Kidney glomerular epithelial cell (primary cell): ENCODE measurements at places on chromosomes 5 and 9.

DNA sequence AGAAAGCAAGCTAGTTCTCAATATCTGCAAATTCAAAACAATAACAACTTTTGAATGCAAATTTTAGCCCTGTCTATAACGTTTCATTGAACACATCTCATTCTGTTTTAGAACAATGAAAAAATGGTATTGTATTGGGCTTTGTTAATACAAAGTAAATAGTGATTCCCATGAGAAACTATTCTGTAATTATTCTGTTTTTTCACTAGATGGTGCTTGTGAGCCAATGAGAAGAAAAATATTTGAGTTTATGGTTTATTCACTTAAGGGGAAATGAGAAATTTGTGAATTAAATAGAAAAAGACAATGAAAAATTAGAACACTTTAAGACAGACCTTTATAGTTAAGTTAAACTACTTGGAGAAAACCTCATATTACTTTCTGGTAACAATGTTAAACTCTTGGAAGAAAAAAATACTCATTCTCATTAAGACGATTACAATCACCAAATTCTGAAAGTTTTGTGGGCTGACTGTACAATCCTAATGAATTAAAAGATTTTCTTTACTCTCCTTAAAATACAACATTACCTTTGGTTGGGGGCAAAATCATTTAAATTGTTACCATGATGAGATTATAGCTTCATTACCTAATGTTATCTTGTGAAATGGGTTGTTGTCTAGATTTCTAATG is 127.0 kb downstream of the NNT start:
- no peak for DNase-seq

- DNase-seq: no peak
Measured at GRCh38 chr9:137638680-137639079, 19.9 kb downstream of the EHMT1 start.

- DNase-seq: no peak
Measured at GRCh38 chr9:101429736-101430135, 5.8 kb downstream of the ALDOB start.

DNA sequence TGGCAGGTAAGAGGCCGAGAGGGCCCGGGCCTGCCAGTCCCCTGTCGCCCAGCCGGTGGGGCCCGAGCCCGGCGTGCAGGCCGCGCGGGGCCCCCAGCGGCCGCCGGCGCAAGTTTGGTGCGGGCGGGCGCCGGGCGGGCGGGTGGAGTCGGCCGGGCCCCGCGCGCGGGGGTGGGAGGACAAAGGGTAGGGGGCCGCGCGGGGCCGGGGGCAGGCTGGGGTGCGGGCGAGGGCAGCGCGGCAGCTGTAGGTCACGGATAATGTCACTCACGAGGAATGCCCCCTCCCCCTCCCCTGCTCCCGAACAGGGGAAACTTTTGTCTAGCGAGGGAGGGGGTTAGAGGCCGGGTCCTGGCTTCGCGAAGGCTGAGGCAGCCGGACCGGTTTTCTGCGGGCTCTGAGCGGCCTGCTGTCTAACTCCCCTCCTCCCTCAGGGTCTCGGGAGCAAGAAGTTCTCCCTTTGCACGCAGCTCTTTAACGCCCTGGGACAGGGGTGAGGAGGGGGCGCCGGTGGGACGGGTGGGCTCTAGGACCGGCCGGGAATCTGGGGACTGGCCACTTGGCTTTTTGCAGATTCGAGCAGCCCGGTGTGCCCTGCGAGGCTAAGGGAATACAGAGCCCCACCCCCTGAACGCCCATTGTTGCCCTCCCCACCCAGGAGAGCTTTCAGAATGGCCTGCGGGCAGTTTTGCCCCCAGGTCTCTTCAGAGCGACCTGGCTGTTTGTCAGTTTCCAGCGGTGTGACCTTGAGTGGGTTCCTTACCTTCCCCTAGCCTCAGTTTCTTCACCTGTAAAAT is 21.3 kb upstream of the NDST1 start:
- peak; percentile 32 for DNase-seq

DNA sequence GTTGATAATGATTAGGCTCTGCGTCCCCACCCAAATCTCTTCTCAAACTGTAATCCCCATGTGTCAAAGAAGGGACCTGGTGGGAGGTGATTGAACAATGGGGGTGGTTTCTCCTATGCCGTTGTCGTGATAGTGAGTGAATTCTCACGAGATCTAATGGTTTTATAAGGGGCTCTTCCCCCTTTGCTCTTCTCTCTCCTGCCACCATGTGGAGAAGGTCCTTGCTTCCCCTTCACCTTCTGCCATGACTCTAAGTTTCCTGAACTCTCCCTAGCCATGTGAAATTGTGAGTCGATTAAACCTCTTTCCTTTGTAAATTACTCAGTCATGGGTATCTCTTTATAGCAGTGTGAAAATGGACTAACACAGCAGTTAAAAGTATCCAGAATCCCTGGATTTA is 715.2 kb upstream of the DMAC1 start:
- no peak for DNase-seq

GRCh38 chr9:99050292-99050911 is 54.5 kb upstream of the TGFBR1 start:
- DNase-seq: peak; percentile 14

DNA sequence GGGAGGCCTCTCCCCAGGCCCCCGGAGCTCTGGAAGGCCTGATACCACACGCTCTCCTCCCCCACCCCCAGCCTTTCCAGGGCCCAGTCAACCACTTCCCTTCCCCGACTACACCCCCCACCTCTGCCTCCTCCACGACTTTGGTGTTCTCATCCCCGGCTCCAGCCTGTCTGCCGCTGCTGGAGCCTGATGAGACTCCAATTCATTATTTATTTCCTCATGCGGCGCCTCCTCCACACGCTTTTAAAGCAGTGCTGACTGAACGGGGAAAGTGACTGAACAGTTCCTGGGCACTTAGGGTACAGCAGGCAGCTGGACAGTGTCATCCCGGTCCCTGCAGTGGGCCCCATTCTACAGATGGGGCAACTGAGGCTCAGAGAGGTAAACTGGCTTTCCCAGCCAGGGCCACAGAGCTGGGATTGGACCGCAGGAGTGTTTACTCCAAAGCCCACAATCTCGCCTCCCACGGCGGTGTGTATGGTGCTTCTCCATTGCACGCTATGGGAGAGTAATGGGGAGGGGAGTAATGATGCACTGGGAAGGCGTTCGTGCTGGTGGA is 15.9 kb upstream of the RPL26L1 start:
- DNase-seq: peak; percentile 96

DNA sequence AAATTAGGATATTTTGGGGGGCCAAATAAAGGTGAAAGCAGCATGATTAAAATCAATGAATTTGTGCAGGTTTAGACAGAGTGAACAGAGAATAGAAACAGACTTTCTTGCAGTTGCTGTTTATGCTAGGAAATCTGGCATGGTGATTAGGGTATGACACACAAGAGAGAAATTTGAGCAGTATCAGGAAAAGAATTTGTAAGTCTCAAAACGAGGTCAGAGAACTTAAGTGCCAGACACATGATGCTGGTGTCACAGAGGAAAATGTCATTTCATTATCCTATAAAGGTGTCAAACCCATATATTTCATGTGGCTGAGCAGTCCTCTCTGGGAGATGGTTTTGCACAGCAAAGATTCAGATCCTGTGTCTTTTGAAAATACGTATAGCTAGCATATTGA is 15.7 kb downstream of the LVRN start:
- DNase-seq: peak; percentile 50

- no peak for DNase-seq
Measured at GRCh38 chr5:2330325-2331130, 420.9 kb downstream of the IRX2 start.
